ENCODE measurements at places on chromosomes 5 and 9.

DNA sequence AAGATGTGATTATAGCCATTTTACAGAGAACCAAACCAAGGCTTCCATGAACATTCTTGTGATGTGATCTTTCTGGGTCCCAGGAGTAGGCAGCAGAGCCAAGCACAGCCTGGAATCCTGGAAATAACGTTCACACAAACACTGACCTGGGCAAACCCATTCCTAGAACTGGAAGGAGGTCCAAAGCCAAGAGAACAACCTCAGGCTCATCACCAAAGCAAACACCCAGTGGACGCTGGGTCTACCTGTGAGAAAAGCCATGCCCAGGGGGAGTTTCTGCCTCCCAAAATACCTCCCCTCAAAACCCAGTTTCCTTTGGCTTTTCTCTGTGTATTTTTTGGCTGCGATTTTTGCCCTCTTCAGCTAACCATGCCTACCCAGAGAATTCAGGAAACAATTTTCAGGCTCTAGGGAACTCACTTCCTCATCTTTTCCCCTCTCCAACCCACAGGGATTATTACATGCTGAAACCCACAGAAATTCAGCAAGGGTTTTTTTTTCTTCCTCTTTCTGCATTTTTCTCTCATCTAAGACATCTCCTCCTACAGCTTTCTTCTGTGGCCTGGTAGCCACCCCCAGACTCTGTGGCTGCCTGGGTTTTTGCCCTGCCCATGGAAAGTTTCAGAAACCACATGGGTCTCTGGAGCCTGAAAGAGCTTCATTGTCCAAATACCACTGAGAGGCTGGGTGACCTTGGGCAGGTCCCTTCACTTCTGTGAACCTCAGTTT, 75.0 kb downstream of the TNC start:
- no peak for DNase-seq

- no peak for DNase-seq
Measured at GRCh38 chr9:110672873-110673510, 4.4 kb downstream of the MUSK start.

GRCh38 chr5:81424728-81425127, 30.8 kb upstream of the ACOT12 start:
- DNase-seq, result no peak

DNA sequence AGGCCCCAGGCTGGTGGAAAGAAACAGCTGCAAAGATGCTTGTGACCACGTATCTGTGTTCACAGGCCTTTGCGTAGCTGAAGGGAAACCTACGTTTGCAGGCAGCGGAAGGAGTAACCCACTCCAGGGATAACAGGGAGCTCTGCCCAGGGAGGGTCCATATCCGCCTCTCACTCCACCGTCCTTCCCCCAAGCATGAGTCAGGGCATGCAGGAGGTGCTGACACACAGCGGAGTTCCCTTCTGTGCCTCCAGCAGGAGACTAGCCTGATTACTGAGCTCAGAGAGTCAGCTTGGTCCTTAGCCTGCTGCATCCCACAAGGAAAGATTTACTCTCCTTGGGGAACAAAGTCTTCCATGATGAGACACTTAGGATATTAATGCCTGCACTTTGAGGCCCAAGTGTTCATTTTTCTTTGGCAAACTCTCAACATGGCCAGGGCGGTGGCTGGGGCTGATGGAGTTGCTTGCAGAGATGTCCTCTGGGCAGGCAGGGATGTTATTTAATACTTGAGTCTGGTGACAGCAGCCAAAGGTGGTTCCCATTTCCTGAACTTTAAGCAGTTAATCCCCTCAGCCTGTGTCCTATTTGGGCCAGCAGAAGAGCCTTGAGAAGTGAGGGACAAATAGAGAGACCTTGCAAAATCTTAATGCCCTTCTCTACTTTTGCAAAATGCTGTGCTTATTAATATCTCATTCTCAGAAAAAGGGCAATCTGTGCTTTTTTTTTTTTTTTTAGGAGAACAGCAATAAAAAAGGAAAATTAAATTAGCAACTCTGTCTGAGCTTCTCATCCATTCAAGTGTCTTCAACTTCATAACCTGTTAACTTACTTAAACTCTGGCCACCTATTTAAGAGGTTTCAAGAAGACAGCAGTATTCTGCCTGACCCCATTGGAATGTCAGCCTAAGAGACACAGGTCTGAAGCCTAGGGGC, 222.1 kb downstream of the HSPA4 start:
- peak; percentile 41 for DNase-seq

GRCh38 chr9:134546246-134546731, 95.3 kb upstream of the COL5A1 start:
- no peak for DNase-seq

GRCh38 chr5:8650186-8650585, 781.2 kb downstream of the MTRR start:
- peak; percentile 26 for DNase-seq

DNA sequence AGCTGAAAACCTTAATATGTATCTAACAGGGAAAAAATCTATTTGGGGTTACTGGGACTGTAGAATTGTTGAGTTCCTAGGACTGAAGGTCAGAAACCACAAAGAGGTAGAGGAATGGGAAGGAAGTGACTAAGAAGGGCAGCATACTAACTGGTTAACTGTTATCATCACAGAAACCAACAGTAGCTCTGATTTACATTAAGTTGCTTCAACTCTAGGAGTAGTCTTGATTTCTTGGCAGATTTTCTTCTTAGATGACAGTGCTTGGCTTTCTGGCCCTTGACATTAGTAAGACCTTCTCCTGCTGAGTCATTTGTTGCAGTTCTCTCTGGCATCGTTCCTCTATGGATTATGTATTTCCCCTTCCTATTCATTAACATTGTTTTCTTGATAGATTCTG, 116.1 kb upstream of the RASA1 start:
- DNase-seq, result peak; percentile 20

GRCh38 chr5:159969966-159970365, 39.0 kb upstream of the TTC1 start:
- DNase-seq, result no peak

- DNase-seq, result no peak
Measured at GRCh38 chr5:157509093-157509492, 49.1 kb downstream of the NIPAL4 start.

GRCh38 chr5:4862500-4862899, 277.6 kb upstream of the ADAMTS16 start:
- peak; percentile 55 for DNase-seq

- DNase-seq, result peak; percentile 47
Measured at GRCh38 chr5:119302916-119303897, 52.6 kb upstream of the TNFAIP8 start.

DNA sequence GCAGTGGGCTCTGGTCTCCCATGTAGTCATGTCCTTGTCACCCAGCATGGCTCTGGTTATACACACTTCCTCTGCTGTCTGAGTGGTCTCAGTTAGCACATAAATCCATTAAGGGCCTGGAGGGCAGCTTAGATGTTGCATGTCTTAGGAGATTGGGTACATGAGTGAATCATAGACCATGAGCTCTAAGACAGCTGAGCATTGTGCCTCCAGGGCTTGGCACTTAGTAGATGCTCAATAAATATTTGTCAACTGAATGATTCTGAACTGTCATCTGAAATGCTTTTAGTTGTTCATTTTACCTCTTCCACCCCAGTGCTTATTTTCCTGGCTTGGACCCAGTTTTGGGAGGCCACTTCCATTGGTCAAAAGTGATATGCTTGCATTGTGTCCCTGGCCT, 135.6 kb downstream of the BOD1 start:
- DNase-seq, result no peak

DNA sequence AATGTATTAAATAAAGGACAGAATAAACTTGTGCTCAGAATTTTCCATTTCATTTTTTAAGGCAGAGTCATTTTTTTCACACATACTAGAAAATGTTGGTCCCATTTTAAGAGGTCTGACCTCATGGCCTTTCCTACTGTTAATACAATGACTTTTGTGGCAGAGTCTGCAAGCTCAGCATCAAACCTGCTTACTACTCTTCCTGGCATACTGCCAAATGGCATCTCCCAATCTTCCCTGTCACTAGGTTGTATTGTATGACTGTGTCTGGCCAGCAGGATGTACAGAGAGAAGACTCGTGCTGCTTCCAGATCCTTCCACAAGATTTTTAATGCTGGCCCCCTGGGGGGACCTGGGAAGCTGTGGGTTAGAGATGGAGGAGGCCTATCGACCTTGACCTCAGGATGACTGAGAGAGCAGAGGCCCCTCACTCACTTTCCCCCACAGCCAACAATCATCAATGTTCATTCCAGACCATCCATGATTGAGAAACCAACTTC, 64.7 kb downstream of the BARX1 start:
- DNase-seq, result no peak

DNA sequence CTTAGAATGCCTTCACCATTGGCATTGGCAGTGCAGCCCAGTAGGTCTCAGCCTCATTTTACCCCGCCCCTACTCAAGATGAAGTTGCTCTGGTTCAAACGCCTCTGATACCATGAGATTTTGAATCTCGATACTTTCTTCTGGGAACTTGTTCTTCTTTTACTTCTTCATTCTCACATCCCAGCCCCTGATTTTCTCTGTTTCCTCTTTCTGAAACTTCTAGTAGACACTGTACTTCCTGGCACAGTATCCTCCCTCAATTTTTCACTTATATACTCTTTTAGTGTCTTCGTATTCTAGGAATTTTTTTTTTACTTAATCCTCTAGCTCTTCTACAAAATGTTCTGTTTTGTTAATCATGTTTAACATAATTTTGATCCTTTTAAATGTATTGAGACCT, 13.1 kb upstream of the ZNF79 start:
- no peak for DNase-seq

- no peak for DNase-seq
Measured at GRCh38 chr9:89555451-89556375, 49.1 kb upstream of the GADD45G start.

DNA sequence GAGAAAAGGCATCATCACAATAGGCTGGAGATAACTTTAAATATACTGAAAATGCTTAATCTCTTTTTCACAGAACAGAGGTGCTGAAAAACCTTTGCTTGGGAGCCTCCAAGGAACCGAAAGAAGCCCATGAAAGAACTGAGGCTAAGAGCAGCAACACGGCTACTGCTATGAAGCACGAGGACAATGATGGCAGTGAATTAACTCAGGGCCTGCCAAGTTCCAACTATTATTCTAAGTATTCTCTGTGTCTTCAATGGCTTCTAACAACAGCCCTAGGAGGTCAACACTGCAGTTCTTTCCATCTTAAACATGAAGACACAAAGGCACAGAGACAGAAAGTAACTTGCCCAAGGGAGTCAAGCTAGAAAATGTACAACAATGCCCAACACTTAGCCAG, 293.0 kb upstream of the DAP start:
- DNase-seq, result no peak

- DNase-seq, result peak; percentile 41
Measured at GRCh38 chr9:109310486-109310901, 10.4 kb downstream of the EPB41L4B start.

- DNase-seq, result no peak
Measured at GRCh38 chr5:140420226-140420570, 18.6 kb downstream of the ANKHD1 start.

- DNase-seq, result no peak
Measured at GRCh38 chr5:132095424-132095972, 21.9 kb downstream of the CSF2 start.

DNA sequence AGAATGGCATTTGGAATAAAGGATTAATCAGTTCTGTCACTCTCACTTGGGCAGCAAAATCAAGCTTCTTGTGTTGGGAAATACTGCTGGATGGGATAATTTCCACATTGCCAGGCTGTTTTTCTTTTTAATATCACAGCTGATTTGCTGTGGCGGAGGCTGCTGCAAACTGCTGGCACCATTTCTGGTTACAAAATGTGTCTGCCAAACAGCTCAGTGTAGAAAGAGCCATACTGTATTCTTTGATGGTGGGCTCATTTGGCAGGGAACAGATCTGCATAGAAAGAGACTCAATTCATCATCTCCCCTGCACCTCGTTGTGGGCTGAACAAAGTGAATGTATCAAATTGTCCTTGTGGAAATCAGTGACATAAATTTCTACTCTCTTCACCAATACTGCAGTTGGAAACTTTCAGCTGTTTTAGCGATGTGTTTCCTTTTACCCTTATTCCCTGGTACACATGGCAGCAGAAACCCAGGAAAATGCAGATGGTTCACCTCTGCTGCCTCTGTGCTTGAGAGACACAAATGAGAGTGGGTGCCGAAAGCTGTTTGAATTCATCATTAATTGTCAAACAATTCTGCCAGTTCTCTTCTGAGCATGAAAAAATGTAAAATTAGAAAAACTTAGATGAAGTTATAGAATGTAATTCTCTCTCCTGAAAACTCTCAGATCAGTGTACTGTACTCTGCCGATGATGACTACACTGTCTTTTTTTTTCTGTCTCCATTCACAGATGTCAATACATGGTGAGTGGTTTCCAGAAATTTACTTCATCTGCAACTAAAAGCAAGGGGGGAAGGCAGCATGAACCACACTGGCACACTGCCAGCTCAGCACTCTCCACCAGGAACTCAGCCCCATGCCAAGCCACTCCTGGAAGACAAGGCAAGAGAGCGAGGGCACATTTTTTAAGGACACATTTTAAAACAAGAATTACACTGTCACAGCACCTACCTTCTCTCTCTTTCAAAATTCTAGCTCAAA, 75.0 kb downstream of the HMHB1 start:
- DNase-seq, result peak; percentile 76

DNA sequence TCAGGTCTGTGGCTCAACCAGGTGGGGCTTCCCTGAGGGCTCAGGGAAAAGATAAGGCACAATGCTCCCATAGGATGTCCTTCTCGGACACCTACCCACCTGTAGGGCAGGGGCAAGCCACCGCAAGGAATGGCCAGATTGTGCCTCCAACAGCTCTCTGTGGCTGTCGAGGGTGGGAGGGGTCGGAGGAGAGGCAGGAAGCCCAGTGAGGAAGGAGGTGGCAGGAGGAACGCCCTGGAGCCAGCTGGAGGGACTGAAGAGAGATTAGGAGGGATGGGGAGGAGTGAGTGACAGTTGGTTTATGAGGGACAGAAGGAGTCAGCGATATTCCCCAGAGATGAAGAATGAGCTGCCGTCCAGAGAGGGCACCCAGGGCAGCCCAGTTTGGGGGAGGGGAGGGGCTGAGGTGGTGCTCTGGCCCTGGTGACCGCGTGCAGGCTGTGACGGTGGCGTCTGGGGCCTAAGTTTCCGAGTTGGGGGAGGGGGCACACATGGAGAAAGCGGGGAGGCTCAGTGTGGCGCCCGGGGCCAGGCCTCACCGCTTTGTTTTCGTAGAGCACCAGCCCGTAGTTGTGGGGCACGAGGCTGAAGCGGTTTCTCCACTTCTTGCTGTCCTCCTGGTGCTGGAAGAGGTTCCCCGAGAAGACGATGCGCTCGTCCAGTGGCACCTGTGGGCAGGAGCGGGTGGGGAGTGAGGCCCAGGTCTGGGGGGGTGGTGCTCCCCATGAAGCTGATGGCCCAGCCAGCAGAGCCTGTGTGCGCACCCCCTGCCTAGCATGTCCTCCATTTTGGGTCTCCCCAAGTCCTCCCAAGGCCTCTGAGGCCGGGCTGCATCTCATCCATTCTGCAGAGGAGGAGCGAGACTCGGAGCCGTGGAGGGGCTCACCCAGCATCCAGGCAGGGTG, 75.6 kb downstream of the LRSAM1 start:
- no peak for DNase-seq

DNA sequence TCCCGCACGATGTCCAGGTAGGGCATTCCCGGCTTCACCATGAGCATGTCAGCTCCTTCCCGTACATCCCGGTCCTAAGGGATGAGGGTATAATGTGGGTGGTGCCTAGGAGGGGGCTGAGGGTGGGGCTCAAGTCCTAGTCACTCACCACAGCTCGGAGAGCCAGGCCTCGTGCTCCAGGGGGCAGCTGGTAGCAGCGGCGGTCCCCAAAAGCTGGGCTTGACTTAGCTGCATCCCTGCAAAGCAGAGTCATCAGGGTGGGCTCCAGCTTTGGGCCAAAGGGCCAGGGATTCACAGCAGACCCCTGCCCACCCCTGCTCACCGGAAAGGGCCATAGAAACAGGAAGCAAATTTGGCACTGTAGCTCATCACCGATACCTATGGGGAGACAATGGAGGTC, 11.6 kb downstream of the ALAD start:
- DNase-seq, result no peak
